ENCODE measurements at places on chromosomes 6 and 20.

GRCh38 chr6:33694401-33694931 lies 17.0 kb downstream of the UQCC2 start:
- no peak for DNase-seq

GRCh38 chr6:23170049-23170448 lies 600.7 kb downstream of the HDGFL1 start:
- DNase-seq, result no peak

- DNase-seq, result no peak
These were observed 245.2 kb downstream of the PKHD1 start for GRCh38 chr6:51842061-51842803.

DNA sequence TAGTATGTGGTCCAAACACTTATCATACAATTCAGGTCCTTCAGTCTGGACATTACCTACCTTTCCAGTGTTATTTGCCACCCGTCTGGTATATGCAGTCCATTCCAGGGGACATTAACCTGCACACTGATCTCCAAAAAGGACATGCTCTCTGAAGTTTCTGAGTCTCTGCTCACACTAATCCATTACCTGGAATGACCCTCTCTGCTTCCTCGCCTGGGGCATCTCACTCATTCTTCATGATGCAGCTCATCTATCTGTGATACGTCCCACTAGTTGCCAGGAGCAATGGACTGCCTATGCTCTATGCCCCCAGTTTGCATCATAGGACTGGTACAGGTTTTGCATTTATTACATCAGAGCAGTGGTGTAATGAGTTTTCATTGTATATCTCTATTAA lies 5.9 kb upstream of the TUBB2B start:
- DNase-seq, result no peak

GRCh38 chr6:111989743-111990142 lies 64.2 kb upstream of the CCN6 start:
- no peak for DNase-seq

DNA sequence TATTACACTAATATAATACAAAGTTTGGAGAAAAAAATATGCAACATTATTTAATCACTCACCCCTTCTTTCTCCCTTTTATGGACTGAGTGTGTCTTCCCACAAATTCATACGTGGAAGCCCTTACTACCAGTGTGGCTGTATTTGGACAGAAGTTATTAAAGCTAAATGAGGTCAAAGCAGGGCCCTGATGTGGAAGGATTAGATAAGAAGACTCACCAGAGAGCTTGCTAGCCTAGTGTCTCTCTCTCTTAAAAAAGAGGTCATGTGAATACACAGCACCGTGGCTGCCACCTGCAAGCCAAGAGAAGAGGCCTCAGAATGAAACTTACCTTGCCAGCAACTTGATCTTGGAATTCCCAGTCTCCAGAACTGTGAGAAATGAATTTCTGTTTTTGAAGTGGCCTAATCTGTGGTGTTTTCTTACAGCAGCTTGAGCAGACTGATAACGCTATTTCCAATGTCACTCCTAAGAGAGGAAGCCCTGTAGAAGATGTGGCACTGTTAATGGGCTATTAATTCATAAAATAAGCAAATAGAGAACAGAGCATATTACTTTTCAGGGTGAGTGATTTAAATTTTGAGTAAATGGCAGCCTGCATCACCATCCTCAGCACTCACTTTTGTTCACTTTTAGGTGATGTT lies 233.4 kb downstream of the TBC1D7 start:
- peak; percentile 22 for DNase-seq

DNA sequence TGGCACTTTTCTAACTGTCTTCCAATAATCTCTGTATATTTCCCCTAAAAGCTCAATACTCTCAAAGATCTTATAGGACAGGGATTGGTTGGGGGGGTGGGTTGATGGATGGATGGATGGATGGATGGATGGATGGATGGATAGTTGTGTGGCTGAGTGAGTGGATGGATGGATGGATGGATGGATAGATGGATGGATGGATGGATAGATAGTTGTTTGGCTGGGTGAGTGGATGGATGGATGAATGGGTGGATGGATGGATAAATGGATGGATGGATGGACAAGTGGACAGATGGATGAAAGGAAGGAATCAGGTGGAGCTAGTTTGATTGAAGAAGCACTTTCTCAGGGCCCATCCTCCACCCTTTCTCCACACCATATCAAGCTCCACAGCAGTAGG lies 388.8 kb downstream of the CDC5L start:
- DNase-seq, result no peak

DNA sequence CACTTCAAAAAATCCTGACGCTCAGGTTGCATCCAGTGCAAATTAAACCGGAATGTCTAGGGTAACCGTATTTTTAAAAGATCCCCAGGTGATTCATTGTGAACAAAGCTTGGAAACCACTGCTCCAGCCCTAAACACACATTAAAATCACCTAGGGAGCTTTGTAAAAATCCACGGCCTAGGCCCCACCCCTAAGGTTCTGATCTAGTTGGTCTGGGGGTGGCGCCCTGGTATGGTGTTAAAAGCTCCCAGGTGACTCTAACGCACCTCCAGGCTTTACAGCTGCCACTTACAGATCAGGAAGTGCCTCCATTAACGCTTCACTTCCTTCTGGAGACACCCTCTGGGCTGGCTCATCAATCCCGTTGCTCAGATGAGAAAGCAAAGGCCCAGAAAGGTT lies 92.2 kb downstream of the GRM4 start:
- no peak for DNase-seq

DNA sequence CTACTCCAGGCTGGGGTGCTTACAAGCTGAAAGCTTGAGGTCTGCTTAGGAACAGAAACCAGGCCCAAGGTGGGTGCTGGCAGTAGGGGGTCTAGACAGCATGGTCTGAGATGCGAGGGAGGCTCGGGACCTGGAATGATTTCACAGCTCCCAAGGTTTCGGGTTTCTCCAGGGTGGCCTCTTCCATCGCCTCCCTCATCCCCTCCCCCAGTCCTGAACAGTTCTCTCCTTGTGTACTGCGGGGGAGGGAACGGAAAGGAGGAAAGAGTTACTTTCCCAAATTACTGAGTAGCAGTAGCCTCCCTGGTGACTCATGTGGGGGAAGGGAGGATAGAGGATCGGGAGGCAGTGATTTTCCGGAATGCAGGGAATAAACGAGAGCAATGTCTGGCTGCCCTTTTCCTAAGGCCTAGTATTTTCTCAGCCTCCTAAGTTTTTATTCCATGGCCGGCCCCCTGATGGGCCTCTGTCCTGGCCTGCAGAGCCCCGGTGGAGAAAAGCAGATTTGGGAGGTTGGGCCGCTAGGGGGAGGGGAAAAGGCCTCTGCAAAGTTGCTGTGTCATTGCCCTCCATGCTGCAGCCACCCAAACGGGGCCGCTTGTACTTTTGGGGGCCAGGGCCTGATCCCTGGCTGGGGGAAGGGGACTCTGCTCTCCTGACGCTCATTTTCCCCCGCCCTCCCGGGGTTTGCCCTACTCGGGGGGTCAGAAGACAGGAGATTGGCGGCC lies 1.5 kb downstream of the BRD2 start:
- peak; percentile 95 for DNase-seq

DNA sequence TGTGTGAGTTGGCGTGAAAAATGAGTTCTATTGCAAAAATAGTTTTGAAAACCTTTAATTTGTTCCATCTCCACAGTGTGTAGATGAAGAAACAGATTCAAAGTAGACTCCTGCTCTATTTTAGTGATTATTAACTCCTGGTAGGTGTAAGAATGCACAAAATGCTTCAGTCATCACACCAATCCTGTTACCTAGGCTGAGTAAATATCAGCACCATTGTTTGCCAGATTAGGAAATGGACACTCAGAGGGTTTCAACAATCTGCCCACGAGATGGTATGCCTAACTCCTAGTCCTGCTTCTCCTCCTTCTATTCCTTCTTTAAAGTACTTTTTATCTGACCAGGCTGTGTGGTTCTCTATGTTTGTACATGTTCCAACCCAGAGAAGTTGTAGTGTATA lies 108.9 kb upstream of the AHI1 start:
- DNase-seq, result no peak

- DNase-seq, result no peak
These were observed 2.5 kb downstream of the SCRT2 start for GRCh38 chr20:672963-673602.

GRCh38 chr6:7827142-7827541 lies 83.4 kb downstream of the TXNDC5 start:
- no peak for DNase-seq

DNA sequence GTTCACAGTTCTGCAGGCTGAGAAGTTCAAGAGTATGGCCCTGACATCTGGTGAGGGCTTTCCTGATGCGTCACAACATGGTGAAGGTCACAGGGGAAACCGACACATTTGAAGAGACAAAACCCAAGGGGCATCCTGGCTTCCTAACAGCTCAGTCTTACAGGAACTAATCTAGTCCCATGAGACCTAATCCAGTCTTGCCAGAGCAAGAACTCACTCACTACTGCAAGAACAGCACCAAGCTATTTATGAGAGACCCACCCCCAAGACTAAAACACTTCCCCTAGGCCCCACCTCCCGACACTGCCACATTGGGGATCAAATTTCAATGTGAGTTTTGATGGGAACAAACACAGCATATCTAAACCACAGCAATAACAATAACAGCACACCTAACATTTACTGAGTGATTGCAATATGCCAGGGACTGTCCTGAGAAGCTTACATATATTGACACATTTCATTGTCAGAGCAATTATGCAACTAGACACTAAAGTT lies 46.6 kb downstream of the TPBG start:
- no peak for DNase-seq

GRCh38 chr20:5100684-5101347 lies 18.9 kb downstream of the PCNA start:
- peak; percentile 67 for DNase-seq

- DNase-seq, result peak; percentile 59
These were observed at the start of gene UNC5CL for GRCh38 chr6:41039060-41039998. Gene UNC5CL, minus strand, starts transcription at chr6:41039221. Its CDS starts 4,147 bp downstream, at chr6:41035074.

DNA sequence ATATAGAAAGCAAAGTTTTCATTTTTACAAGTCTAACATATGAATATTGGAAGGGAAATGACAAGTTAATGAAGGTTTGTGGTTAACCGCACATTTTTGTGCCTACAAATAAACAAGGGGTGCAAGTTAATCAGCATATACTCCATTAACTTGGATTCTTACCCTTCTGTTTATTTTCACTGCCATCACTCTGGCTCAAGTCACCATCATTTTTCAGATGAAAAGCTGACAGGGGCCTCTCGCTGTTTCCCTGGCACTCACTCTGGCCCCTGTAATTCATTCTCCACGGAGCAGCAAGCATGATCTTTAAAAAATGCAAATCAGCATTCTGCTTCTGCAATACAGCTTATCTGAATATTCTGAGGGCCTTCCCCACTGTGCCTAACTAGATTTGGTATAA lies 29.8 kb downstream of the APCDD1L start:
- no peak for DNase-seq
